ENCODE measurements at places on chromosomes 2 and 18.

DNA sequence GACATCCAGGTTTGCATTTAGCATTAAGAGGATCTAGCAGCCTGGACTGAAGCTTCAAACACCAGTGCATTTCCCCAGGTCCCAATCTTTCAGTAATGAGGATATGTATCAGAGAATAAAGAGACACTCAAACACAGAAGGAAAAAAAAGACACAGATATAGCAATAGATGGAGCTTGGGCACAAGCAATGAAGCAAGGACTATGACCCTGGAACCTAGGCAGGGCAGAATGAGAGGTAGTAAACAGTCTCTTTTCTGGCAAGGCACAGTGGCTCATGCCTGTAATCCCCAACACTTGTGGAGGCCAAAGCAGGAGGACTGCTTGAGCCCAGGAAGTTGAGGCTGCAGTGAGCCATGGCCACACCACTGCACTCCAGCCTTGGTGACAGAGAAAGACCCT, 80.7 kb upstream of the HNRNPA3 start:
- no peak for DNase-seq

DNA sequence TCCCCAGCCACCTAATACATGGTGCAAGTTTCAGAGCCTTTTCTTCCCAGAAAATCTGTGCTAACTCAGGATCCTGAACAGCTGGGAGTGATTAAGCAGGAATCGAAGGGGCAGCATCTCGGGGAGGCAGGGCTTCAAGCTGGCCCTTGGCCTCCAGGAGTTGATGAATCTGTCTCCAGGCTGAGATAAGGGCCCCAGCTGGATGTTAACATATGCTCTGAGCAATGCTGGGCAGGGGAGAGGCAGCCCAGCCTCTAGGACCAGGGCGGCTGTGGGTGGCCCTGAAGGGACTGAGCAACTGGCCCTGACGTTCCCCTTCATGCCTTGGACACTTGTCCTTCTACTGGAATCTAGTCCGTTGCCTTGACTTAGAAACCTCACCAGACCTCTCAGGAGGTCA, 84.1 kb upstream of the EPC2 start:
- no peak for DNase-seq

DNA sequence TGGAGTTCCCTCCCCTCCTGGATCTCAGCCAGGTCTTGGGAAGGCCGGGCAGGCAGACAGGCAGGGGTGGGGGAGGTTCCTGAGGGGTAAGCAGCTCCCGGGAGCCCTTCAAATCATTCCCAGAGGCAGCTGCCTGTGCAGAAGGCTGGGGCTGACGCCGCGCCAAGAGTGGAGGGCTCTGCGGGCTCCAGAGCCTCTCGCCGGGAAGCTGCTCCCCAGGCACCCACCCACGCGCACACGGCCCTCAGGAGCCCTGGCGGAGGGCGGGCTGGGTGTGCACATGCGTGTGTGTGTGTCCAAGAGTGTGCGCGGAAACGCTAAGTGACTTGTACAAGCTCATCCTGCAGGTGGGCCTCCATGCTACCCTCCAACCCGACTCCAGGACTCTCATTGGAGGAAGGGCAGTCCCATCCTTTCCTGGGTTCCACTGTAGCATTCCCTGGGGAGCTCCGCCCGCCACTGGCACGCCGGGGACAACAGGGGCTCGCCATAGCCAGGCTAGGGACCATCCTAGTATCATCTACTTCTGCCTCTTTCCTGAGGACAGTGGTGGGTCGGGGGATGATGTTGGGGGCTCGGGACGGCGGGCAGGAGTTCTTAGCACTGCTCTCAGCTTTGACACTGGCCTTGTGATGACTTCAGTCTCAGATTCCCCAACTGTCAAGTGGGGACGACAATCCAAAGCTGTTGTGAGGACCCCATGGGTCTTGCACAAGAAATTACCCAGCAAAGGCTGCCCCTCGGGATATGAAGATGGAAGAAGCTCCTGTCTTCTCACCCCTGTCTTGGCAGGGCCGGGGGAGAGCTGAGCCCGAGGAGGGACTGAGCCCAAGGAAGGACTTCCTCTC, 50.3 kb downstream of the INHBB start:
- no peak for DNase-seq

GRCh38 chr2:44245083-44245861, 30.0 kb upstream of the SLC3A1 start:
- DNase-seq, result no peak

- no peak for DNase-seq
Measured at GRCh38 chr2:85273738-85274731, 53.8 kb downstream of the TGOLN2 start.
